ENCODE measurements at places on chromosomes 6 and 20.

DNA sequence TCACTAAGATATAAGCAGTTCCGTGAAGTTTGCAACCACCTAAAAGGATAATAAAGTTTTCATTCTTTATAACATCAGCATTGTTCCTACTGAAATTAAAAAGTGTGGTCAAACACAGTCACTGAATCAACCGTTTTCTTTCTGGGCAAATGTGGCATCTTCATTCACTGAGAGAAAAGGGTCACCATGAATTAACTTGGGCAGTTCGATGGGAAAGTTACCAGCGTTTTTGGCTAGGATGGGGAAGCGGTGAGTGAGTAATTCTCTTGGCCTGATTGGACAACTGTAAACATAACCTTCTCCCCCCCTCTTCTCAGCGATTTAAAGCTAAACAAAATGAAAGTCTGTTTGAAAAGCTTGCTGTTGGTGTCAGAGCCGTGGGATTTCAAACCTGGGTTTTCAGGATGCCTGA, 181.8 kb downstream of the SASH1 start:
- DNase-seq = no peak

DNA sequence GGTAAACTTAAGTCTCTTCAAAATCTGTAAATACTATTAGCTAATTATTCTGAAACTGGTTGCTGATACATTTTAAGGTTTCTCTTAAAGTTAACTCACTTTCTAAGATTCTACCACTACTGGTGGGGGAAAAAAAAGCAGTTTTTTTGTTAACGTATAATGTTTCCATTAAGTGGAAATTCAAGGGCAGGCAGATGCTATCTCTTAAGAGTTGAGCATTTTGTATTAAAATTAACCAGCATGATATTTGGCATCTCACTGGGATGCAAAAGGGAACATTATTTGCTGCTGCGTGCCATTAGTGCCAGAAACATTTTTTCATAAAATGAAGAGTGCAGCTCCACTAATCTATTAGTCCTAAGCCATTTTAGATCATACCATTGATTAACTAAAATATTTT, 246.2 kb downstream of the PRKN start:
- no peak for DNase-seq

GRCh38 chr20:44552950-44553908, 29.1 kb upstream of the PKIG start:
- DNase-seq = no peak

DNA sequence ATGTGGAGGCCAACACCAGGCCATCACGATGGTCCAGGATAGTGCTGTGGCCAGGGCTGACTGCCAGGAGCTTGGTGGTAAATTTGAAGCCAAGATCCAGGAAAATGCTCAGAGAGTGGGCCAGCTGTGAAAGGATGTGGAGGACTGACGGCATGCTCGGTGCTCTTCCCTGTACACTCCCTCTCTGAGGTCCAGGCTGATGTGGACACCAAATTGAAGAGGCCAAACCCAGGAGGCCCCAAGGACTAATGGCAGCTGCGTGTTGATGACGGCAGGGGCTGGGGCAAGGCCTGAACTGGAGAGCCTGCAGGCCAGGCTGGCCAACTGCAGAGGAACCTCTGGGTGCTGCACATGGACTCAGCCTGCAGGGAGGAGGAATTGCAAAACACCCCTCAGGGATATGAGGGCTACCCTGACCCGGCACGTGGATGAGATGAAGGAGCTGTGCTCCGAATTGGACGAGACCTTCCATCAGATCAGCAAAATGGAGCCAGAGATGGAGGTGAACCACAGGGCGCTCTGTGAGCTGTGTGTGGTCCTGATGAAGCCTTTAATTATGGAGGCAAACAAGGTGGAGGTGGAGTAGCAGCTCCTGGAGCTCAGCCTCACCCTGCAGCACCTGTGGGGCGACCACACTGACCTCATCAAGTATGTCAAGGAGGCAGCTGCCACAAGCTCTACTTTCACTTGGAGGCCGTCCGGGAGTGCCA, 6.9 kb upstream of the RAET1E start:
- no peak for DNase-seq

DNA sequence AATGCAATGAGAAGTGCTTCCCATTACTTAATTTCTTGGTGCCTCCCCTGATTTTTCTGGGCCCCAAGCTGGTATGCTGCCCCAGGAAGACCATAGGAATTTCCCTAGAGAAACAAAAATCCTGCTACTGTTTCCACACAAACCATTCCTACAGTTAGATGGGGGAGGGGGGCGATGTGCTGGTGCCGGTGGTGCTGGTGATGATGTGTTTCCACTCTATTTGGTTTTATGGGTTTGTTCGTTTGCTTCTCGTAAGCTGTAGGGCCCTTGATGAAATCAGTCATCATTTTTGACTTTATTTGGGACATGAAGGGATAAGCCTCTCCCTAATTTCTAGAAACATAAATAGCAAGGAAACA, 105.1 kb downstream of the MKKS start:
- DNase-seq = no peak

GRCh38 chr6:252775-253535, 39.3 kb upstream of the DUSP22 start:
- DNase-seq = no peak

DNA sequence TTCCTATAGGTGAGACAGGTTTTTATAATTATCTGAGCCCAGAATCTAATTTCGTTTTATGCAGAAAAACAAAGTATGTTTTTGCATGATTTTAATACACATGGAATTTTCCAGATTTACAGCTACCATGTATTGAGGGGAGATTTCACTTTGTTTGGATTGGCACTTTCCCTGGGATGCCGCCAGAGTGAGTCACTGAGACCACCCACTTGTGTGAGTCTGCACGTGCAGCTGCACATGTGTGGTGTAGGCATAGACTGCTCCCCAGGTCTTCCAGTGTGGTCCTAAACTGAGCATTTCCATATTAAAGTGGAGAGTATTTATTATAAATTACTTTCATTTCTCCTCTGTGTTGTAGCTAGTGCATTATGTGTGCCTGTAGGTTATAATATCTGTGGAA, 186.8 kb downstream of the UBE3D start:
- DNase-seq = no peak

- DNase-seq = no peak
These were observed 657.9 kb upstream of the ZNF337 start for GRCh38 chr20:26354511-26354910.

GRCh38 chr20:25287631-25288290, 39.9 kb downstream of the PYGB start:
- DNase-seq = no peak

DNA sequence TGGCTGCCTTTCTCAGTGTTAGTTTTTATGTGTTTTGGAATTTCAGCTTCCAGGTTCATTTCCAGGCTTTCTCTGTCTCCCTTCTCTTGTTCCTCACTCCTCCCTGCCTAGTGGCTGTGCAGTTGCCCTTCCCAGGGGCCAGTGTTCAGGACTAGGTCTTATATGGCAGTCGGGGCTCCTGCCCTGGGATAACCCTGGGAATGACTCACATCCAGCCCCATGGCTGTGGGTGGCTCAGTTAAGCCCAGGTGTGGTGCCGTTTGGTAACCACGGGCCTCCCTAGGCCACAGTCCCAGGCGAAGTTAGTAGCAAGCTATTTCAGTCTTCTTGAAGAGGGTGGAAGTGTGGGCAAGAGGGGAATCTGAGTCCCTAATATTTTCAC, 57.4 kb upstream of the DDR1 start:
- DNase-seq = no peak

DNA sequence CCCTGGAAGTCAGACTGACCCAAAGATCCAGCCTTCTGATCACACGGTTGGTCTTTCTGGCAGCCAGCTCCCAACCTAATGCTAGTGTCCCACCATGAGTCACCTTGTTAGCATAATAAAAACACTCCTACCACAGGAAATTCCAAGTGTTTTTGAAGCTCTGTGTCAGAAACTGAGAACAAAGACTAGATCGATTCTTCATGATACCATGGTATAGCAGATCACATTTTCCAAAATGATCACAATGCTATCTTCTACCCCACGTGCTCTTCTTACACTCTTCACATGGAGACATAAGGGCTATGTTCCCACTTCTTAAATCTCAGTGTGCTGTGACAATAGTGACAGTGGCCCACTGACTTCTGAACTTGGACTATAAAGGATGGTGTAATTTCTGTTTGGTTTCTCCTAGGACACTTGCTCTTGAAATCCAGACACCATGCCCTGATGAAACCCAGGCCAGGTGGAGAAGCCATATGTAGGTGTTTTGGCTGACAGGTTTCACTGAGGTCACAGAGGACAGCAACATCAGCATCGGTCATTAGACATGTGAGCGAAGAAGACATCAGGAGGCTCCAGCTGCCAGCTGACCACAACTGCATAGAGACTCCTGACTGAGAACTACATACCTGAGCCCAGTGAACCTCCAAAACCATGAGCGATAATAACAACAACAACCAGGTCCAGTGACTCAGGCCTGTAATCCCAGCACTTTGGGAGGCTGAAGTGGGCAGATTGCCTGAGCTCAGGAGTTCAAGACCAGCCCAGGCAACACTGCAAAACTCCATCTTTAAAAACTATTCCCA, 57.5 kb downstream of the MKKS start:
- no peak for DNase-seq
